ENCODE measurements at places on chromosomes 6 and 20.

GRCh38 chr6:163132050-163132750, 282.3 kb upstream of the QKI start:
- no peak for DNase-seq

GRCh38 chr20:4434681-4435080, 287.0 kb upstream of the PRND start:
- no peak for DNase-seq

GRCh38 chr6:118354641-118355040, 193.5 kb upstream of the PLN start:
- DNase-seq = peak; percentile 5

GRCh38 chr20:41345729-41346067, 5.1 kb downstream of the LPIN3 start:
- no peak for DNase-seq

DNA sequence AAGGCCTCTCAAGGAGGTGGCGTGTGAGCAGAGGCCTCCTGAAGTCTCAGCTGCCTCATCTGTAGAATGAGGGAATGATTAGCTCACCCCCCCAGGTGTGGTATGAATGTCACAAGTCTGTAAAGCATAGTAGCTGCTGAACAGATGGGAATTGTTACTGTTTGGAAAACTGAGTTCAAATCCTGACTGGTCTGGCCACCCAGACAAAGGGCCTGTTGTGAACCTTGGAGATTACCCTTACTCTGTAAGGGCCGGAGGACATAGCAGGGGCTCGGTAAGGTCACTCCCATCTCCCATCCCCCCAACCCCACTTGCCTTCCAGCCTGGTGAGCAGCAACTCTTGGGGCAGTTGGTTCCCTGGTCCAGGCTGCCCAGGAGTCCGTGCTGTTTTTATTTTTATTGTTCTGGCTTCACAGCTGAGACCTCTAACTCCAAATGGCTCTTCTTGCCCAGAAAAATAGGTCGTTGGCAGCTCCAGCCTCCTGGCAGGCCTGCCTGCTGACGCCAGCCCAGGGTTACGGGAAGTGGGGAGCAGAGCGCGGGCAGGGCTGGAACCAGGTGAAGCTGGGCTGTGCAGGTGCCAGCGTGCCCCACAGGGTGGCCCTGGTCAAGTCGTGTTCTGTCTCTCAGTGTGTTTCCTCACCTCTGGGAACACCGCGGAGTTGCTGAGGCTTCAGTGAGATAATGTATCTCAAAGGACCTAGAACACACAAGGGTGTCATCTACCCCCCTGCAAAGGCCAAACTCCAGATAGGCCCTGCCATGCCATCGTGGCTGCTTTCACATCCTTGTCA, 4.5 kb upstream of the SIRPA start:
- DNase-seq = no peak

DNA sequence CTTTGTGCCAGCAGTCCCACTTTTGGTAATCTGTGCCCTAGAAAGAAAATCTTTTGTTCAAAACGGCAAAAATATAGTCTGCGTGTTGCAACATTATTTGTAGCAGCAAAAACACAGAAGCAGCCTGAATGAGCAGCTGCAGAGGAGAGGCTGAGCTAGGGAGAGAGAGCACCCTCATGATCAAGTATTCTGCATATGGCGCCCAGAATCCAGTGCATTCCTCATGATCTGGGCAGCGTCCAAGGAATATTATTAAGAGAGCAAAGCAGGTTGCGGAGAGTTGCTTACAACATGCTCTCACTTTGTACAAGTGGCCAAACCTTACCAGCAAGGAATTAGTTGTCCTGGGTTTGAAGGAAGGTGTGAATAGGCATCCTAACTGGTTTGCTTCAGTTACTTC, 25.9 kb downstream of the KIZ start:
- no peak for DNase-seq

DNA sequence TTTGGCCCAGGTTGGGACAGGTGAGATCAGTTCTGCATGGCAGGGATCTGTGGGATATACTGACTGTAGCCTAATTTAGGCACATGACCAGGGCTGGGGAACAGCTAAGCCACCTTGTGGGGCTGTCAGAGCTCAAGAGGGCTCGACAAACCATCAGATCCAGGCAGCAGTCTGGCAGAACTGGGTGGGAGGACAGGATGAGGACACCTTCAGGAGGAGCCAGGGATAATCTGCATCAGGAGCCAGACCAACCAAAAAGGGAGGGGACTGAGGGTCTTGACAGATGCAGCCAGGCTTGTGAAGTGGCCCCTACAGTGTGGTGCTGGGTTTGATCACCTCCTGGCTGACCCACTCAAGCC, 123.4 kb downstream of the MAFB start:
- no peak for DNase-seq

DNA sequence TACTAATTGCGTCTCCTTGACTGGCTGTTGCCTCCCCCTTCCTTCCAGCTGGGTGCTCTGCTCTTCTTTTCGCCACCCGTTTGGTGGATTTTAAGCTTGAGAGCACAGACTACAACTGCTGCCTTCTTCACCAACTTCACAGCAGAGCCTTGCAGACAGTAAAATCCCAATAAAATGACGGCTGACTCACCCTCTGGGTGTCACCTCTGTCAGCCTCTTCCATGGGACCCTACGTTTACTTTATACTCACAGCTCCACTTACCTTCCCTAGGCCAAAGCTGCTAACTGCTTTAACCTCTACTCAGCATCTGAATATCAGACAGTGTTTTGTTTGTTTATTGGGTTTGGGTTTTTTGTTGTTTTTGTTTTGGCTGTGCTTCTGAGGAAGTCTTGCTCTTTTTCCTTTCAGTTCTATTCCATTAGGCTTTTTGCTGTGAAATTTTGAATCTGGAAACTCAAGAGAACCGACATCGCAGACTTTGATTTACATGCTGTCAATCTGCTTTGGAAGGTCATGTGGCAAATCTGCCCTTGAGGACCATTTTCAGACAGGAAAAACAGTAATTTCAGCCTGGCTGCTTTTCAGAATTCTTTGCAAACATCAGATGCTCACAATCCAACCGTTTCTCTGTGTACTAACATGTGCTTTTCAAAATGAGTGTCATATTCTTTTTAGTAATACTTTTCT, 2.4 kb downstream of the AGPAT4 start:
- no peak for DNase-seq

DNA sequence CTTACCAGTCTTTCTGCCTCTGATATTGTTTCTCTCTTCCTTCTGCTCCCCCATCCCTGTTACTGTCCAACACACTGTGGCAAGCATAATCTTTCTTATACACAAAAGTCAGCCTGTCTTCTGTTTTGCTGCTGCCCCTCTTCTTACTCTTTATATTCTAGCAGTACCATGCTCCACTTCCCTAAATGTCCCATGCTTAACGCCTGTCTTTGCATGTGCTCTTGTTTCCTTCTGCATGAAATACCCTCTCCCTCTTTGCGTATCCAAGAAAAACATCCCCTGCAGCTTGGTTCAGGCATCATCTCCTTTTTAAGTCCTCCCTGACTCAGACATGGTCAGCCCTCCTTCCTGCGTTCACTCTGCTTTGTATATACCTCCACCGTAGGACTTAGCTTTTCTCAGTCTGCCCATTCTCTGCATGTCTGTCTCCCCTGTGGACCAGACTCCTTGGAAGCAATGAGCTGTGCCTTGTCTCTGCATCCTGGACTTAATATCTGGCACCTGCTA, 103.9 kb downstream of the CTNNBL1 start:
- no peak for DNase-seq

DNA sequence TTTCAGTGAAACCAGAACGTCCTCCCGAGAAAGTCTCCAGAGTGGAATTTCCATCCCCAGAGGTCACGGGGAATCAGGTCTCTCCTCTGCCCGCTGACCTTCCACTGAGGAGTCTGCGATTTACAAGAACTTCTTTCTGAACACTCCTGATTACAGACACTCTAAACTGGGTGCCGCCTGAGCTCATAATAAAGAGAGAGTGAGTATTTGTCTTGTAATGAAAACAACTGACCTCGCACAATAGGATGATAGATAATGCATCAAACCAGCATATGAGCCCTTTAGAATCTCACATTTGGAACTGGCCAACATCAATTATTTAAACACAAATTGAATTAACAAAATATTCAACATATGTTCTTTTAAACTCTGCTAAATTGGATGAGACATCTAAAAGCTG, 47.5 kb downstream of the DLL1 start:
- DNase-seq = no peak

DNA sequence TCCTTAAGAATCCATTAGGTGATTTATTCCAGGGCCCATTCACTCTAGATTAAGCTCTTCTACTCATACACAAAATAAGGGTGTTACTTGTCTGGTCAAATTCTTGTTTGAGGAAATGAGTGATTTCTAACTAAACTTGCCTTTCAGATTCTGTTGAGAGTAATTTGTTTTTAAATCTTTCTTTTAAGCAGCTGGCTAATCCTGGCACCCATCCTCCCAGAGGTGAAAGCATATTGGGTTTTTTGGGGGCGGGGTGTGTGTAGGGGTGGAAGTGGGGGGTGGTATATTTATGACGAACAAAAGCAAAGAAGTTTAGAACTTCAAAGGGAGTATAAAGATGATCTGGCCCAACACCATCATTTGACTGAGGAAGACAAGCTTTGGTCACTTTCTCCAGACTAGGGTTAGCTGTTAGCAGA, 94.7 kb downstream of the RTN4IP1 start:
- no peak for DNase-seq
